ENCODE measurements at places on chromosomes 3 and 15. TPM values are rescaled to one million over a fixed set of nuclear protein-coding genes. Genes with fewer than 3 reads are reported as not detected.

DNA sequence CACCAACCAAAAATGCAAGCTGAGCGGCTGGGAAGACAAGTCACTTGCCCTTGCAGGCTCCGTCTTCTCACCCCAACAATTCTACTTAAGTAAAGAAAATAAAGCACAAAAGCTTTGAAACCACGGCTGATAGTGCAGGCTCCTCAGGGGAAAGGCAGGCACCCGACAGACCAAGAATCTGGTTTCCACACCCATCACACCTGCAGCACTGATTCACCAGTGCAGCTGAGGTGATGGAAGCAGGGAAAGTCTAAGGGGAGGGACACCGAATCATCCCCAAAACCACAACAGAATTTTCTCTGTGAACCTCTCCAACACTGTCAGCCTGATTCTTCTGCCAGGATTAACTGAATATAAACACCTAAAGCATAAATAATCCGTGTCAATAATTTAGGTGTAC is 62.0 kb upstream of the NSMCE3 start:
- no peaks in the 10 kb centered on the region for H3K36me3 ChIP-seq
- H3K27ac ChIP-seq, result no peak overlapping the region
- no peaks in the 10 kb centered on the region for H3K27me3 ChIP-seq
- no peak overlapping the region for H3K4me3 ChIP-seq

FETUB gene
- total RNA-seq, result not detected

- peak overlapping the region; percentile 28 for H3K4me3 ChIP-seq
- H3K27ac ChIP-seq, result no peak overlapping the region
- no peaks in the 10 kb centered on the region for H3K36me3 ChIP-seq
- peak; percentile 82 for DNase-seq
- H3K4me1 ChIP-seq, result peaks cover 45% of the 10 kb centered on the region
Observed at GRCh38 chr3:27357665-27358258, 11.4 kb downstream of the NEK10 start.

- no peak overlapping the region for H3K27ac ChIP-seq
- no peaks in the 10 kb centered on the region for H3K4me1 ChIP-seq
- no peak for DNase-seq
- H3K4me3 ChIP-seq, result no peak overlapping the region
- no peaks in the 10 kb centered on the region for H3K27me3 ChIP-seq
- H3K36me3 ChIP-seq, result no peaks in the 10 kb centered on the region
Observed at GRCh38 chr3:86554383-86554782, 436.6 kb downstream of the VGLL3 start.
